Thoracic aorta (tissue), 2 donors: ENCODE measurements at places on chromosomes 12 and 14. TPM values are rescaled to one million over a fixed set of nuclear protein-coding genes. Genes with fewer than 3 reads are reported as not detected.

DNA sequence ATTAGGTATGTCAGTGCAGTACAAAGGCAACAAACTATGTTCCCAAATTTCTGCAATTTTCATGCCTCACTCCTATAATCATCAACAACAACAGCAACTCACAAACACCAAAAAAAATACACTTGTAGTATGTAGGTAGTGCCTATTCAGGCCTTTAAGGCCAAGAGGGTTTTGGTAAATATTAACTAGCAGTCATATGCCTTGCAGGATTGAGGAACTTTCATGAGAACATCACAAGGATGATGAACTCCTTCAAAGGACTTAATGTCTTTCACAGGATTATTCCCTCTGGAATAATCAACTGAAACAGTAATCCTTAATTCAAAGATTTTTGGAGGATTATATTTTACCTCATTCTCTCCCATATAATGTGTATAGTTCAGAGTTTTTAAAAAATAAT lies 293.8 kb downstream of the NOVA1 start:
- no peaks in the 10 kb centered on the region for H3K4me1 ChIP-seq
- no peaks in the 10 kb centered on the region for H3K27me3 ChIP-seq
- no peaks in the 10 kb centered on the region for H3K36me3 ChIP-seq
- H3K27ac ChIP-seq = no peak overlapping the region
- no peak overlapping the region for H3K4me3 ChIP-seq

DNA sequence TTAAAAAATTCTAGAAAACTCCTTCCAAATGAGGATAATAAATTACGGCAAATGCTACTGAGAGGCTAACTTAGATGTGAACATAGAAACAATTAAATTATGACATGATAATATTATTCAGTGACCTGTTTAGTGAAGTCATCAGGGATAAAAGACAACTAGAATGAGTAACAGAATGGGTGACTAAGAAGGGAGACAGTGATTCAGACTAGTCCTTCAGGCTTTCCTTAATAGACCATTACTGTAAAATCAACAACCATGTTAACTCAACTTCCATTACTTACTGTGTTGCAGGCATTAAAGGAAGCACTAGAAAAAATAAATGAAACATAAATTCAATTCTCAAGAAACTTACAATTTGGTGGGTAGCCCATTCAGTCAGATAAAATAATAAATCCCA lies 543.9 kb upstream of the LRFN5 start:
- no peaks in the 10 kb centered on the region for H3K36me3 ChIP-seq
- no peaks in the 10 kb centered on the region for H3K4me1 ChIP-seq
- no peak overlapping the region for H3K27ac ChIP-seq
- H3K27me3 ChIP-seq = no peaks in the 10 kb centered on the region

GRCh38 chr12:3820122-3820521 lies 53.1 kb downstream of the PARP11 start:
- no peak overlapping the region for H3K4me3 ChIP-seq
- DNase-seq = no peak
- no peak overlapping the region for H3K27ac ChIP-seq
- no peaks in the 10 kb centered on the region for H3K27me3 ChIP-seq
- H3K36me3 ChIP-seq = peaks cover 11% of the 10 kb centered on the region

DNA sequence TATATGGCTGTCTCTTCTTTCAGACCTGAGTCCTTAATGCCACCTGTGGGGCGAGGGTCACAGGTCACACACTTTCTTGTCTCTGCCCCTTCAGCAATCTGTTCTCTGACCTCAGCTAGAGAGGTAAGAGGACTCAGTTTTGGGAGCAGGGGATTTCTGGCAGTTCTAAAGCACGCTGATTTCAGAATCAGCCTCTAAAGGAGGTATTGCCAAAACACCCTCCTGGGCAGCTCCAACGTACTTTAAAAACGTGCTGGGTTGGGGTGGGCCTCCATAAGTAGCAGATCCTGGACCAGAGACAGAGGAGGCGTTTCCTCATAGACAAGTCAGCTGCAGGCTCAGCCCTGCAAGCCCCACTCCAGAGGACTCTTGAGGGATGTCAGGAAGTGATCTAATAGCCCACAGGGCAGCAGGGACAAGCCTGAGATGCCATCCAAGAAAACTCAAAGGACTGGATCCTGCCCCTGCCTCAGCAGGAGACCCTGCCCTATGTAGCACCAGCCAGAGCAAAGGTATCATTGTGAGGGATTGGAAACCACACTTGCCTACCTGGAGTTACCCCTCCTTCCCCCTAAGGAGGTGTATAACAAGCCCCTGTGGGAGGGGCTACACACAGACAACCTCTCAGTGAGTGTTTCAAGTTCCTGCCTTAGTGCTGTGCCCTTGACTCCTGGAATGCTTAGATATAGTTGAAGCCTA lies 8.5 kb downstream of the CTDSP2 start:
- peaks cover 100% of the 10 kb centered on the region for H3K4me1 ChIP-seq
- peak overlapping the region; percentile 98 for H3K4me3 ChIP-seq
- H3K36me3 ChIP-seq = no peaks in the 10 kb centered on the region
- DNase-seq = no peak
- no peaks in the 10 kb centered on the region for H3K27me3 ChIP-seq

Gene HHIPL1
- 10.0 TPM for total RNA-seq

GRCh38 chr12:3081091-3081490 lies 3.9 kb downstream of the TSPAN9 start:
- H3K4me3 ChIP-seq = no peak overlapping the region
- H3K27ac ChIP-seq = no peak overlapping the region
- no peaks in the 10 kb centered on the region for H3K27me3 ChIP-seq
- no peak for DNase-seq

DNA sequence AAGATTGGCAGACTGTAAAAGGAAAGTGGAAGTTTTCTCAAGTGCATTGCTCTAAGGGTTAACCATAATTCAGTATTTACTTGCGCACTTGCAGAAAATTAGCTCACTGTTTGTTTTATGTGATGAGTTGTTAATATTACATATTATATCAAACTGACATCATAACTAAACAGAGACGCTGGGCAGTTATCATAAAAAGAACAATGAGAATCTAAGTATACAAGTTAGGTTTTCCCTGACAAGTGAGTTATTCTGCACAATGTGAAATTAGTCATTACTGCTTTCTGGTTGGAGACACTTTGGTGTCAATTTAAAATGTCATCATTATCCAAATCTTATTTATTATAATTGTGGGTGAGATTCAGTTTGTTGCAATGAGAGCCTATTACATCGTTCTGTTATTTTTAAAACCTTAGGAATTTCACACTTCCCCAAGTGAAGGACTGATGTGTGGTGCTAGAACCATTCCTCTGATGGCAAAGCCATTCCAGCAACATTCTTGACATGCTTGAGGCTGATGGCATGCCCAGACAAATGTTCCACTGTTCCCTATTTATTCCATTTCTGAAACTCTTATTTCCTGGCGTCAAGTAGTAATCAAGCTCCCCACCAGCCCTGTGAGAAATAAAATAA lies 90.1 kb upstream of the FLRT2 start:
- no peaks in the 10 kb centered on the region for H3K36me3 ChIP-seq
- no peak for DNase-seq
- no peaks in the 10 kb centered on the region for H3K27me3 ChIP-seq
- H3K4me3 ChIP-seq = peak overlapping the region; percentile 18
- H3K27ac ChIP-seq = no peak overlapping the region

DNA sequence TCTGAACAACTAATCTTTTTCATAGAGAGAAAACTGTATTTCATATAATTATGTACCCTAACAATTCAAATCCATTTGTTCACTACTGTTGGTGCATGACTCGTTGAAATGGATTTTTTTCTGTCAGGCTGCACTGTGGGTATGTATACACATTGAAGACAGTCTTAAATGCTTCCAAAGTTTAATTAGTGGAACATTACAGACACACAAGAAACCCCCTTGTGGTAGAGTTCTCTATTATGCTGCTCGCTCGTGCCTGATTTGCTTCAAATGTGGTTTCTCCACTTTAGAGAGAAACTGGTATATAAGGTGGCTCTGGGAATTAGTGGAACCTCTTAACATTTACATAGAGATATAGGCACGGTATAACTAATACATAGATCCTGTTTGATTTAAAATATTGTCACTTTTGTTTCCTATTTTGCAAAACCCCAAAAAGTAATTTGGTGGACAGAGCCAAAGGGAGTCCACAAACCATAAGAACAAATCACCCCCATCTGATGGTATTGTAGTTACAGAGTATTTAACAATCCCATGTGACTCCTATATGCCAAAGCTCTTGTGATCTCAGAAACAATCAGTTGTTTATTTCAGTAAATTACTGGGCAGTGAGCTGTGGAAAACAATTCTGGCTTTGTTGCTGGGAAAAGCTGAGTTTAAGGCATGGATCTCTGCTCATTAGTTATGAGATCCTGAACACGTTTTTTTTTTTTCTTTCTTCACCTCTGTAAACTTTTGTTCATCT lies 159.5 kb downstream of the BRMS1L start:
- no peak overlapping the region for H3K4me3 ChIP-seq
- no peak overlapping the region for H3K27ac ChIP-seq
- no peaks in the 10 kb centered on the region for H3K27me3 ChIP-seq
- no peaks in the 10 kb centered on the region for H3K36me3 ChIP-seq

DNA sequence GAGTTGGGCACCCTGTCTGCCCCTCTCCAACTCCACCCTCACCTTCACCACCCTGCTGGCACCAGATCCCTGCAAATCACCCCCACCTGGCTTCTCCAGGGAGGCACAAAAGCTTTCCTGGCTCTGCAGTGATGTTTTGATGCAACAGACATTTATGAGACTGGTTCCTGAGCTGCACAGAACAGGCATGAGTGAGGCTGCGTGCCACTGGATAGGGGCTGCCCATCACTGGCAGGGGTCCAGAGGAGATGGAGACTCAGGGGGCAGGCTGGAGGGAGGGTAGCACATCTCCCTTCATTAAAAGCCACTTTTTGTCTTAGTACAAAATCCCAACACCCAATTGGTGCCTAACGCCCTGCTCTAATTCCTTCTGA lies 17.3 kb upstream of the ZDHHC22 start:
- peak overlapping the region; percentile 36 for H3K4me3 ChIP-seq
- no peaks in the 10 kb centered on the region for H3K36me3 ChIP-seq
- H3K27me3 ChIP-seq = no peaks in the 10 kb centered on the region
- no peak for DNase-seq

Gene TC2N
- total RNA-seq = 146 TPM

DNA sequence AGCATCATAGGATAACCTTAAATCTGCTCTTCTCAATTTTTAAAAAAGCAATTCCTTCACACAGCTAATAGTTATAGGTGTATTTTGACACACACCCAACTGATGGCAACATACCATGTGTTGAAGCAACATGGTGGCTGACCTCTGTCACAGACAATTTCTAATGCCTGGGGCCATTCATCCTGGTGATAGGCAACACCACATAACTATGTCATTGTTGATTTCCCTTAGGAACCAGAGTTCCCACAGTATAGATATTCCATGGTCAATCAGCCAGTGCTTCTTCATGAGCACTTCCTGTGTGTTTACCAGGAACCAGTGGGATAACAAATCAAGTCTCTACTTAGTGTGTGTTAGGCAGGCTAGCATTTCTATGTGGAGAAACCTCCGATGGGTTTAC lies 88.3 kb downstream of the FIGNL2 start:
- H3K4me1 ChIP-seq = no peaks in the 10 kb centered on the region
- DNase-seq = no peak
- no peak overlapping the region for H3K4me3 ChIP-seq
- H3K27me3 ChIP-seq = no peaks in the 10 kb centered on the region
- H3K36me3 ChIP-seq = no peaks in the 10 kb centered on the region
- H3K27ac ChIP-seq = no peak overlapping the region

Gene RAN
- 120 TPM for total RNA-seq

GRCh38 chr14:26332966-26333365 lies 264.9 kb downstream of the NOVA1 start:
- no peak overlapping the region for H3K27ac ChIP-seq
- H3K4me1 ChIP-seq = no peaks in the 10 kb centered on the region
- no peaks in the 10 kb centered on the region for H3K36me3 ChIP-seq
- no peak overlapping the region for H3K4me3 ChIP-seq
- no peak for DNase-seq

- no peaks in the 10 kb centered on the region for H3K27me3 ChIP-seq
- no peaks in the 10 kb centered on the region for H3K36me3 ChIP-seq
- no peak overlapping the region for H3K4me3 ChIP-seq
Observed at GRCh38 chr14:94924189-94924588, 154.3 kb upstream of the GSC start.

DNA sequence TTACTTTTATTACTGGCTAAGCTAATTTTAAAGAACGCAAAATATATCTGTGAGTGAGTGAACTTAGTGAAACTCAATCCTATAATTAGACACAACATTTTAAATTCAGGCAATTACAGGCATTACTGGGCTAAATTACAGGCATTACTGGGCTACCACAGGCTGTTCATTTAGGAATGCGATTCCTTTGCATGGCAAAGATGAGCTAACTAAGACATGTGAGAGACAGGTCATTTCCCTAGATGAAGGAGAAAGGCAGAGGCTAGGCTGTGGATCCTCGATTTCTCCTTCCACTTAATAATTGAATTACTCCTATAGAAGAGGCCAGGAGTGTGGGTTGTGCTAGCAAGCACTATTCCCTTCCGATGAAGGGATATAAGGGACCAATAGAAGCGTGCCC lies 429.4 kb upstream of the LMO3 start:
- DNase-seq = no peak
- H3K4me1 ChIP-seq = no peaks in the 10 kb centered on the region
- H3K4me3 ChIP-seq = no peak overlapping the region
- H3K27ac ChIP-seq = no peak overlapping the region
- H3K36me3 ChIP-seq = no peaks in the 10 kb centered on the region

- DNase-seq = no peak
- no peaks in the 10 kb centered on the region for H3K36me3 ChIP-seq
- H3K4me3 ChIP-seq = no peak overlapping the region
- H3K27ac ChIP-seq = no peak overlapping the region
Observed at GRCh38 chr14:89025561-89026236, 201.2 kb downstream of the TTC8 start.

Gene VWF
- total RNA-seq = 251 TPM

DNA sequence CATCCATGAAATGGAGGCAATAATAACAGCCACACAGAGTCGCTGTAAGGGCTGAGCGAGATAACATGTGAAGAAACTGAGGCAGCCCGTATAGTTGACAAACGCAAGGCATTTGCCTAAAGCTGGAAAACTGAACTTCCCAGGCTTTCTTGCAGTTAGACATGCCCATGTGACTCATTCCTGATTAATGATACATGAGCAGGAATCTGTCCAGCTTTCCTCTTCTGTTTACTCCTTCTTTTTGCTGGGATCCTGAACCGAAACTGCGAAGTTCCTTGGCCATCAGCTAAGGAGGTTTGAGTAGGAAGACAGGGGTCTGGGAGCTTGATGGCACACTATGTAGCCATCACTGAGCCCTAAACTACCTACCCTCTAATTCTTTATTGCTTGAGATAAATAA lies 52.2 kb downstream of the ST8SIA1 start:
- peak overlapping the region; percentile 81 for H3K27ac ChIP-seq
- DNase-seq = no peak
- no peaks in the 10 kb centered on the region for H3K27me3 ChIP-seq
- peaks cover 3% of the 10 kb centered on the region for H3K4me1 ChIP-seq

GRCh38 chr12:26204612-26205289 lies 9.4 kb downstream of the SSPN start:
- H3K27me3 ChIP-seq = no peaks in the 10 kb centered on the region
- H3K36me3 ChIP-seq = no peaks in the 10 kb centered on the region
- peaks cover 33% of the 10 kb centered on the region for H3K4me1 ChIP-seq
- H3K27ac ChIP-seq = no peak overlapping the region
- H3K4me3 ChIP-seq = peak overlapping the region; percentile 35
- peak; percentile 7 for DNase-seq
